NCI-H345 (cell line): ENCODE measurements at places on chromosomes 7 and 10.

DNA sequence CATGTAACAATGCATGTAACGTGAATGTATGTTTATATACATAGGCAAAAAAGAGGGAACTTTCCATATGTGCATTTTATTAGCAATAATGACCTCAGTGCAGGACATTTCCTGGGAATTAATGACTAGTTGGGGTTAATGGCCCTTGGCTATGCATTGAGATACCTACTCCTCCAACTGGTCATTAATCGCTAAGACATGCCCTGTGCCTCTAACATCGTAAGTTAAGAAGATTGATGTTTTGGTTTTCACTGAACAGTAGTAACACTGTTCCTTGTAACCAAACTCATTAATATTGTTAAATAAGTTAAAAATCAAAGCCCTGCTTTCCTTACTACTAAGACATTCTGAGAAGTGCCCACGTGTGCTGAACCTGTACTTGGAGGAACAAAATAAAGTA lies 61.7 kb downstream of the SEMA3D start:
- DNase-seq: no peak

- DNase-seq: peak; percentile 2
Measured at GRCh38 chr10:71727738-71728737, 8.5 kb upstream of the C10orf105 start.

GRCh38 chr10:97101166-97101940 lies 84.4 kb downstream of the SLIT1 start:
- no peak for DNase-seq

- no peak for DNase-seq
Measured at GRCh38 chr7:25288556-25289307, 60.4 kb upstream of the NPVF start.

DNA sequence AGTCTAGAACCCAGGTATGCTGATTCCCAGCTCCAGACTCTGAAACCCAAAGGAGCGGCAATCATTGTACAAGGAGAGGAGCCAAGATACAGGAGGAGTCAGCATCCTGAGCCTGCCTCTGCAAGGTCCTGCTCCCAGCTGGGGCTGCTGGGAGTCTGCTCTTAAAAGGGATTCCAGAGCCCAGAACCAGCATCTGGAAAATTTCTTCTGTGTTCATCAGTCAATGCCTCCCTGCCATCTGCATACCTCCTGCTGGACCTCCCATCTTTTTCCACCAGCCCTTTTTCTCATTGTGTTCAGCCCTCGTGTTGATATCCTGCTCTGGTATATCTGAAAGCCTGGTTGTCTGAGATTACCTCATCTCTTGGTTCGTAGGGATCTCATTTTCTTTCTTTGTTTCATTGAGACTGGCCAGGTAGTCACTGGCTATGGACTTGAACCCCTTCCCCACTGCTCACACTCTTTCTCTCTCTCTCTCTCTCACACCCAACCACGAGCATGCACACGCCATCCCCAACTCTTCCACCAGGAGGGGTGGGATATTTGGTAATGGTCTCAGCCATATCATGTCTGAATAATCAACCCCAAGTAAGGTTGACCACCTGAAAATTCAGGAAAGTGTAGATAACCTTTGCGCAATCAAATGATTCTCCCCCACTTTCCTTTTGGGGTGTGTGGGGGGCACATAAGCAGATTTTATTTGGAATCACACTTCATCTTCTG lies 608.8 kb downstream of the LRMDA start:
- no peak for DNase-seq

DNA sequence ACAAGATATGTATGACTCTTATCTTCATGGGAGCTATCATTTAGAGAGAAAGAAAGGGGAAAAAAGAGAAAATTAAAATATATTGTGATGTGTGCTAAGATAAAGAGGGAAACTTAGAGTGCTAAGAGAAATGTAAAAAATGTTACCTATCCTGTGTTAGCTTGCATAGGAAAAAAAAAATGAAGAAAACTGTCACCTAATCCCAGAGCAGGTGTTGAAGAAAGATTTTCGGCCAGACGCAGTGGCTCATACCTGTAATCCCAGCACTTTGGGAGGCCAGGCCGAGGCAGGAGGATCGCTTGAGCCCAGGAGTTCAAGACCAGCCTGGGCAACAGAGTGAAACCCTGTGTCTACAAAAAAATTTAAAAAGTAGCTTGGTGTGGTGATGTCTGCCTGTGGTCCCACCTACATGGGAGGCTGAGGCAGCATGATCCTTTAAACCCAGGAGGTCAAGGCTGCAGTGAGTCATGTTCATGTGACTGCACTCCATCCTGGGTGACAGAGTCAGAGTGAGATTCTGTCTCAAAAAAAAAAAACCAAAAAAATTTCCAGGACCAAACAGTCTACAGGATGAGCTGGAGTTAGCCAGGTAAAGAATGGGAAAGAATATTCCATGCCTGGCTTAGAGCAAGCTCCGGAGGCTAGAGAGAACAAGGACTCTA lies 2.4 kb upstream of the MKLN1 start:
- DNase-seq: no peak

DNA sequence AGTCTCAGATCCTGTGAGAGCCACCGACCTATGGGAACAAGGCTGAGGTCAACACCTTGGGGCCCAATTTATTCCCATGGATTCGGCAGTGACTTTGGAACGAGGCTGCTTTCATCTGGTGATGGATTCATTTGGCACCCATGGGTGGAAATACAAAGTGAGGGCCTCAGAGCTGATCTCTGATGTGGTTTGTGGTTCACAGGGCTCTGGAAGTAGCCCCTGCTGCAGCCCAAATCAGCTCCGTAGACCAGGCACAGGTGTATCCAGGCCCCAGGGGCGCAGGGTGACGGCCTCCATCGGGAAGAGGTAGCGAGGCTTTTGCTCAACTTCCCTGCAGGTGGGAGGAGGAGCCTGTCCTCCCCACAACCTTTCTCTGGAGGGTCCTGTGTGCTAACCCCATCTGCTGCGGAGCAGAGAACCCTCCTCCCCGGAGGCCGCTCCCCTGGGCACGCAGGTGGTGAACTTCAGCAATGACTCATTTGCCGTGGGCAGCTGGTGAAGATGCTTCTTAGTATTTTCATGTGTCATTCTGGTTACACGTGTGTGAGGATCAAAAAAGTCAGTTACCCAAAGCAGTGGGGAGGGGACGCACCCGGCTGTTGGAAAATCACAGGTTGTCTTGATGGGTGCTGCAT lies 7.5 kb upstream of the JAKMIP3 start:
- no peak for DNase-seq

DNA sequence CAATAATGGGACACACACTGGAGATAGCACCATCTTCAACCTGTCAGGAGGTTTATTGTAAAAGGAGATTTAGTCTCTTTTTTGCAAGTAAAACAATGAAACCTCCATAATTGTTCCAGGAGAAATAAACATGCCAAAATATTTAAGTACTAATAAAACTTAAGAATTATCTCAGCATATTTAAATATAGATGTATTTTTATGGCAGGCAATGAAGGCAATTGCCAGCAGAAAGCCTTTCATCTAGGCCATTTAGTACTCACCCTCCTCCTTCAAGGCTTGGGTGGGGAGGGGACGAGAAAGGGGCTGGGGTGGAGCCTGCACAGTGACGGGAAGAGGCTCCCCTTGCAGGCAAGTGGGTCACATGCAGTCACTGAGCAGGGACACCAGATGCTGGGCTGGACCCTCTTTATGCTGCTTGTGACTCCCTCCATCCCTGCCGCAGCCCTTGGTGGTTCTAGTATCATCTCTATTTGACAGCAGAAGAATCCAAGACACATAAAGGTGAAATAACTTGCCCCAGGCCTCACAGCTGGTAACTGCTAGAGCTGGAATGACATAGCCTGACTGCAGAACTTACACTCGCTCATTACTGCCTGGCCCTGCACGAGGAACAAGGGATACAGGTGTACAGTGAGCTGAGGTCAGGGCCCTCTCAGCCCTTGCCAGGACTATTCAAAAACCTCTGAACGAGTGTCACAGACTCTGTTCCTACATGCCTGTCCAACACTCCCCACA lies 449.5 kb upstream of the ZMIZ1 start:
- no peak for DNase-seq

DNA sequence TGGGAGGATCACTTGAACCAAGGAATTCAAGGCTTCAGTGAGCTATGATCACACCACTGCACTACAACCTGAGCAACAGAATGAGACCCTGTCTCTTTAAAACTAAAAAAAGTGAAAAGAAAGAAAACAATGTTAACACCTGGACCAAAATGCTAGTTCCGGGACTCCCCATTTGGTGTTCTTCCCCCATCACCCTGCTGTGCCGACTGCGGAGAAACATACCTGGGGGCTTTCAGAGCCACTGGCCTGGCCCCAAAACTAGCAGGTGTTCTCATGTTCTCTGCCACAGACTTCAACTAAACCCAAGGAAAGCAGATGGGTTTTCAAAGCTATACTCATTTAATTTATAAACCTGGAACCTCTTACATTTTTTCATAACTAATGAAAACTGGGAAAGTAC lies 250.9 kb downstream of the KIAA1217 start:
- DNase-seq: no peak

- peak; percentile 33 for DNase-seq
Measured at GRCh38 chr10:69757553-69758309, 44.0 kb upstream of the COL13A1 start.

GRCh38 chr10:119450606-119451299 lies 91.8 kb downstream of the RGS10 start:
- no peak for DNase-seq

GRCh38 chr10:15795036-15795792 lies 65.1 kb downstream of the MINDY3 start:
- no peak for DNase-seq

GRCh38 chr10:6347391-6347951 lies 144.7 kb downstream of the PFKFB3 start:
- DNase-seq: no peak

GRCh38 chr10:118629211-118629610 lies 33.8 kb upstream of the PRLHR start:
- no peak for DNase-seq

DNA sequence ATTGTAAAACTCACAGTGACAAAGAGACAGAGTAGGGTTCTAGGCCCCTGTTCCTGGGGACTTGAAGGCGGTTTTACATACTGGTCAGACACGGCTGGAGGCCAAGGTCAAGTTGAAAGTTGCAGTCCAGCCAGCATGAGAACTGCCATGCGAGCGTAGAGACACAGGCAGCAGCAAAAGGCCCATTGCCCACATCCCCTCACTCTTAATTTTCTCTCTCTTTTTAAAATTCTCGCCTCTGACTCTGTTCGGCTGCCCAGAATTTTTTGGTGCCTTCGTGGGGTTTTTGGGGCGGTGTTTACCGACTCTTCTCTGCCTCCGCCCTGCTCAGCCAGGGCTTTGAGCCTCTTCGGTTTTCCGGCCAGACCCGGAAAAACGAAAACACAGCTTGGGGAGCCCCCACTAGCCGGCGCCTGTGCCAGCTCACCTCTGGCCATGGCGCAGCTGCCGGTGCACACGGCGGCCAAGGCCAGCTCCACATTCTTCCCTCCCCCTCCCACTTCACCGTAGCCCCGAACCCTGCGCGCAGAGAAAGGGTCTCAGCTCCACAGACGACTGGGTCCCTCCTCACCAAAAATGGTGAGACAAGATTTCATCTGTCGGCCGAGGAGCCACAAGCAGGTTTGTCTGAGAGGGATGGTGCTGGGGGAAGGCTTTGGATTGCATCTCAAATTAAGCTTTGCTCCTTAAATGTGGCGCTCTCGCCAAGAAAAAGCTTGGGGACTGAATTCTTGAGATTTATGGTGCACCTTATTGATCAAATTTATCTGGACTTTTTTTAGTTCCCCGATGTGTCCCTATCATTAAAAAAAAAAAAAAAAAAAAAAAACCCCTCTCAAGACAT lies 2.3 kb upstream of the HOXA13 start:
- DNase-seq: no peak

- DNase-seq: no peak
Measured at GRCh38 chr7:46129831-46130230, 208.8 kb upstream of the IGFBP3 start.

GRCh38 chr7:32145911-32146310 lies 75.7 kb upstream of the PDE1C start:
- DNase-seq: no peak
